ENCODE measurements at places on chromosomes 5 and 9.
A peak's percentile ranks its signal among the peaks of the same experiment; 100 is the strongest.

- DNase-seq = no peak
These were observed 147.7 kb upstream of the SLC1A3 start for GRCh38 chr5:36458746-36459145.

- no peak for DNase-seq
These were observed 27.3 kb downstream of the NME5 start for GRCh38 chr5:138111937-138112336.

DNA sequence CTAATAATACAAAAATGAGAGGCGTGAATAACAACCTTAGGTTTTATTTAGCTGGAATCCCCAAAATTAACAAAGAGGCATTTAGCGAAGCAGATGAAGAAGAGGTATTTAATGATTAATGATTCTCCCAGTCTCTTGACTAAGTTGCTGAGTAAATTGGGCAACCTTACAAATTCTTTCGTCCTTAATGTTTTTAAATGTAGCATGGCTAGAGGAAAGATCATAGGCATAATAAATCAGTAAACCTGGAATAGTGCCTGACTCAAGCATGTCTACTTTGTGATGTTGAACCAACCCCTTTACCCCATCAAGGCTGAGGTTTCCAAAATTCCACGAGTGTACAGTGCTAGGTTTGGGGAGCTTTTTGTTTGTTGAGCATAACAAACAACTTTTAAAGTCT lies 7.9 kb downstream of the BHMT start:
- DNase-seq = no peak

DNA sequence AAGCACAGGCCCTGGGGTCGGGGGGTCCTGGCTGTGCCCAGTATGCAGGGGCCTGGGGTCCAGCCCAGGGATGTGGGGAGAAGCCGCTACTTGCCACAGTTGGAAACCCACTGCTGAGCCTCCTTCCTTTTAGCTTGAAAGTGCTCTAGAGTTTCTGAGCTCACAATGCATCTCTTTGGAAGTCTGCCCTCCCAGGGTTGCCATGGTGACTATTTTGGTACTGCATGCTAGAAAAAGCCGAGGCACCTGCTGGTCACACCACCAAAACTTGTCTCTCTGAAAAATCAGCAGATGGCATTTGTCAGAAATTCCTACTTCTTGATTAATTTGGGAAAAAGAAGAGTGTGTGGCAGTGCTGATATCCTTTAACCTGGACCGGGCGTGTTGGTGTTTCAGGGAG lies 151.8 kb downstream of the SEC61B start:
- no peak for DNase-seq

DNA sequence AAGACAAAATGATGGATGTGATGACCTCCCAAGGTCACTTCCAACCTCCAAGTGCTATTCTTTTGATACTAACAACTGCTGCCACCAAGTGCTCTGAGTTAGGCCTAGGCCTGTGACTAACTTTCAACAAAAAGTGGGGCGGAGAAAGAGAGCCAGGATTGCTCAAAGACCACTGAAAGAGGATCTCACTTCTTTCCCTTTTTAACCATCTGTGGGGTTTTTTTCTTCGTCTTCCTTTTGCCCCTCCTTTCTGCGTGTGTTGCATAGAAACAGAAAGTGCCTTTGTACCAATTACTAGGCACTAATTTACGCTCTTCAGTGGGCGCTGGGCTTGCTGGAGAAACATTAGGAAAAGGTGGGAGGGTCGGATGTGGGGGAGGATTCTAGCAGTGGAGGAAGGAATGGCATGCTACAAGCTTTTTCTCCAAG lies 8.0 kb downstream of the KLF9 start:
- DNase-seq = no peak

- DNase-seq = no peak
These were observed 98.4 kb upstream of the HAND1 start for GRCh38 chr5:154576429-154576806.

DNA sequence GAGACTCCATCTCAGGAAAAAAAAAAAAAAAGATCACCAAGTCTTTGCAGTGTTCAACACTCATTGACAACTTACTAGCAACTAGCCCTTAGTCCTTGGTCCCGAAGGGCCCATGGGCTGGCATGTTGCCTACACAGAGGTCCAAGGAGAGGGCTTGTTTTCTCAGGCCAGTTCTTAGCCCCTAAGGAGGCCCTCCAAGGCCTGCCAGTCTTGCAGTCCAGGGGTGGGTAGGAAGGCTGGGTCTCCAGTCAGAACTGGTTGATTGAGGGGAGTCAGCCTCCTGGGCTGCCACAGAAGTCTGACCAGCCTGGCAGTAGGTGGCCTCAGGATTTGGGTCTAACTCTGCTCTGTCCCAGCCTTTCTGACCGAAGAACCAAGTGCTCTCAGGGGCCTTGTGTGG lies 32.7 kb downstream of the IER5L start:
- no peak for DNase-seq

DNA sequence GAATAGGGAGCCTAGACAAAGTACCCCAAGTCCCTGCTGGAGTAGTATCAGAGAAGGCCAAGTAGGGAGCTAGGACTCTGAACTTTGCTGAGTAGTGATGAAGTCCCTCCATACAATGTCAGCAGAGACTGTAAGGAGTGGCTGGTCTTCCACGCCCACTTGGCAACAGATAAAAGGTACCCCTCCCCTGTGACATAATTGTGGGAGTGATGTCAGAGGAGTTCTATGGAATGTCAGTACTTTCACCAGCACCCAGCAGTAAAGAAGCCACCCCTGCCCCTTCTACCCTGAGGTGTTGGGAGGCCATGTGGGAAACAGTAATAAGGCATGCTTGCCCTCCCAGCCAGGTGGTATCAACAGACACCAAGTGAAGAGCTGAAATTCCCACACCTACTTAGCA lies 143.9 kb downstream of the SLIT3 start:
- DNase-seq = no peak

- DNase-seq = no peak
These were observed 264.4 kb upstream of the MSX2 start for GRCh38 chr5:174459832-174460448.

- no peak for DNase-seq
These were observed 12.8 kb downstream of the CAMK4 start for GRCh38 chr5:111236995-111237394.

DNA sequence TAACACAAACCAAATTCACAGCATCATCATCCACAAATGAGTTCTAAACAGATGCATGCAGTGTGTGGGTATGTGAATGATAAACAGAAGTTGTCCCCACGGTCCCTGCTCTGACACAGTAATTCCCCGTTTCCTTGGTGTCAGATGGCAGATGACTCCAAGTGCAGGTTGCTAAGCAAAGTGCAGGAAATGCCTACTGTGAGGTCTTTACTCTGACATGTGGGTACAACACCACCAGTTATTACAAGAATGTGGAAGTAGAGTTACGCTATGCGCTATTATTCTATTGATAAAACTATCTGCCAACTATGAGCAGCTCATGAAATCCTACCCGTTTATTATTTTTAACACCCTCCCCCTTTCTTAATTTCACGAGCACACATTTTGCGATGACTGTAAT lies 448.9 kb downstream of the BNC2 start:
- DNase-seq = no peak

- DNase-seq = peak; percentile 76
These were observed 39.9 kb downstream of the MOCS2 start for GRCh38 chr5:53069626-53070025.
